Naive B cell (primary cell): ENCODE measurements at places on chromosomes 2 and 18. TPM values are rescaled to one million over a fixed set of nuclear protein-coding genes. Genes with fewer than 3 reads are reported as not detected.

DNA sequence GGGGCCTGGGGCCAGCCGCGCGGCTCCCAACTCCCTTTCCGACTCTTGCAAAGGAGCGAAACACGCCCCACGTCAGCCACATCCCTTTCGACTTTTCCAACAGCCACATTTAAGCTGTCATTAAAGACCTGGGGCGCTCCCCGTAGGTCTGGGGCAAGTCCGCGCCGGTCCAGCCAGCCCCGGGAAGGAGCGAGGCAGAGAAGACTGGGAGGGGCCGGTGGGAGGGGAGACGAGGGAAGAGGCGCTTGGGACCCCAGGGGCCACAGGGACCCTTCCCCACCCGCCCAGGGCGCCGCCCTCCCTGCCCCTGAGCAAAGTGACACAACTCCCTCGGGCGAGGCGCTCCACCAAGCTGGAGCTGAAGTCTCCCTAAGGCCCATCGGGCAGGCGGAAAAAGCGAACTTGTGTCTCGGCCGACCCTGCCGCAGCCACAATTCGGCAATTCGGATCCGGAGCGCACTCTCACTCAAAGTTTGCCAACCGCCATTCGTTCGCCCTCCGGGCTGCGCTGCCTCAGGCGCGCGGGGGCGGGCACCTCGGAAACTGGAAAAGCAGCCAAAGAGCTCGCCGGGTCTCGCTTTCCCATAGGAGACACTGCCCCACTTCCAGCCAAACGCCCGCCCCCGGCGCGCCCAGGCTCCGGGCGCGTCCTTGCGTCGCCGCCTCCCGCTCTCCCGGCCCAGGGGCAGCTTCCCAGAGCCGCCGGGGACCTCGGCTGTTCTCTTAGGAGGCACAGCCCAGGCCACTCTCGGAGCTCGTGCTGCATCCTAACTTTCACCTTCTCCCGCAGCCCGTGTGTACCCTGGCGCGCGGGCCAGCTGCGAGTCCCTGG, 1.1 kb upstream of the KCTD1 start:
- peaks cover 34% of the 10 kb centered on the region for H3K4me1 ChIP-seq
- H3K4me3 ChIP-seq, result peak overlapping the region; percentile 85
- H3K27me3 ChIP-seq, result peaks cover 47% of the 10 kb centered on the region
- H3K36me3 ChIP-seq, result no peaks in the 10 kb centered on the region
- no peak overlapping the region for H3K27ac ChIP-seq

Gene UCN
- 1.4 TPM for polyA plus RNA-seq

- no peak overlapping the region for H3K4me3 ChIP-seq
- DNase-seq, result no peak
- H3K27ac ChIP-seq, result no peak overlapping the region
- H3K4me1 ChIP-seq, result peaks cover 3% of the 10 kb centered on the region
- H3K36me3 ChIP-seq, result no peaks in the 10 kb centered on the region
These were observed 78.0 kb downstream of the UPP2 start for GRCh38 chr2:158179660-158180059.

DNA sequence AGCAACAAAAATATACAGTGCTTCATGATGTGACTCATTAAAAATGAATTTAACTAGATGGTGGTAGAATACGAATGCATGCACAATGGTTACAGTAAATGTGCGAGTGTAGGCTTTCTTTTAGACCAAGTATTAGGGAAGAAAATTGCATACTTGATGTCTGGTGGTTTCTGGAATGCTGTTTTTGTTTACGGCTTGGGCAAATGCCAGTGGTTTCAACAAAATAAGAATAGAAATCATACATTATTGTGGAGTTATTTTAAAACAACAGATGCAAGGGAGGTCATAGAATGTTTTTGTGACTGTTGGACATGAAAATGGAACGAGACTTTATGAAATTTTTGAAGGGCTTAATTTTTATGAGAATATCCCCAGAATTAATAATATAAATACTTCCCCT, 580.9 kb downstream of the PLCL1 start:
- H3K27me3 ChIP-seq, result peaks cover 5% of the 10 kb centered on the region
- H3K4me1 ChIP-seq, result no peaks in the 10 kb centered on the region
- H3K4me3 ChIP-seq, result no peak overlapping the region
- no peaks in the 10 kb centered on the region for H3K36me3 ChIP-seq

Gene POTEI
- not detected for polyA plus RNA-seq
